ENCODE measurements at places on chromosomes 7 and 10.

DNA sequence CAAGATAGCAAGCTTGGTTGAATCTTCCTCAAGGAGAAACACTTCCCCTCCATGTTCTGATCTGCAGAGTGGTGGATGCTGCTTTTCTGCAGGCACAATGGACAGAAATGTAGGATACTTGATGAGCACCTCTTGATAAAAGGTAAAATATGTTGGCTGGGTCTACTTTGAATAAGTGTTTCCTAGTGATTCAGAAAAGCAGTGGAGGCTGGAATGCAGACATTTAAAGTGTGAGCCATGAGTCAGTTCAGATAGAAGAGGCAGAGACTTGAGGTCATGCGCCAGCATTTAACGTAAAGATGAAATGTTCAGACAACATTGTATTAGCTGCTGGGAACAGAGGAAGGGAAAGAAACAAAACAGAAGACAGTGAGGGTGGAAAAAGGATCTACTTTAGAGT, 403.1 kb downstream of the ADRA2A start:
- no peak for DNase-seq

- DNase-seq = no peak
Measured at GRCh38 chr7:87806150-87806549, 70.0 kb downstream of the SLC25A40 start.

- no peak for DNase-seq
Measured at GRCh38 chr7:157432541-157432956, 95.7 kb downstream of the DNAJB6 start.

DNA sequence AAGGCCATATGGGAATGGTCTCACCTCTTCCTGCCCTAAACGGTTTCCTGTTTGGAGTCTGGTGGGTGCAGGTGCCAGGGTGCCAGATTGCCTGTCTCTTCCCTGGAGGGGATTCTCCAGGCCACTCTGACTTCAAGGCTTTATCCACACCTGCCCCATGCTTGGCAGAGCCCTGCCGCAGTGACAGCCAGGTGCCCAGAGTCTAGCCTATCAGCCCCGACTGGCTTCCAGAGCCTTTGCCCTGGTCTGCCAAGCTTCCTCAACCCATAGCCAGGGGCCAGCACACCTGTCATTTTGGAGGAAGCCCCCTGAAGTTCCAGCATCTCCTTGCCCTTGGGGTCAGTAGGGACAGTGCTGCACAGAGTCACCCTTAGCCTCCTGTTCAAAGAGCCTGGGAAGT, 21.6 kb downstream of the TBATA start:
- DNase-seq = no peak

DNA sequence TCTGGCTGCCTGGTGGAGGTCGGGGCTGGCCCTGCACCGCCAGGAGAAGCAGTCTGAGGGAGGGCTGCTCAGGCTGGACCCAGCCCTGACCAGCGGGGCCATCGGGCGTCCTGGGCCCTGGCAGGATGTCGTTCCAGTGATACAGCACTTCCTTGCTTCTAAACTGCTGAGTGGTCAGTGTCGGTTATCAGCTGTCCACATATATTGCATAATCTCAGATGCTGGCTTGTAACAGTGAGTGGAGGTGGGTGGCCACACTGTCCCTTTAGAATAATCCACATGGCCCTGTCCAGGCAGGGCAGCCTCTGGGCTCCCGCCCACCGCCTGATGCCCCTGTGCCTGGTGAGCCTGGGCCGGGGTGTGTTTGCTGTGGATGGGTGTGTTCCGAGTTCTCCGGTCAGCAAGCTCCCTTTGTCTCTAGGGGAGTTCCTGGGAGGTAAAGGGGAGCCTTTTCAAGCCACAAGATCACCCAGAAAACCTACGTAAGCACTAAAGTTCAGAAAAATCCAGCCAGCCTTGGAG, 86.1 kb downstream of the LHPP start:
- no peak for DNase-seq

- no peak for DNase-seq
Measured at GRCh38 chr7:115516341-115516740, 514.2 kb downstream of the TFEC start.

DNA sequence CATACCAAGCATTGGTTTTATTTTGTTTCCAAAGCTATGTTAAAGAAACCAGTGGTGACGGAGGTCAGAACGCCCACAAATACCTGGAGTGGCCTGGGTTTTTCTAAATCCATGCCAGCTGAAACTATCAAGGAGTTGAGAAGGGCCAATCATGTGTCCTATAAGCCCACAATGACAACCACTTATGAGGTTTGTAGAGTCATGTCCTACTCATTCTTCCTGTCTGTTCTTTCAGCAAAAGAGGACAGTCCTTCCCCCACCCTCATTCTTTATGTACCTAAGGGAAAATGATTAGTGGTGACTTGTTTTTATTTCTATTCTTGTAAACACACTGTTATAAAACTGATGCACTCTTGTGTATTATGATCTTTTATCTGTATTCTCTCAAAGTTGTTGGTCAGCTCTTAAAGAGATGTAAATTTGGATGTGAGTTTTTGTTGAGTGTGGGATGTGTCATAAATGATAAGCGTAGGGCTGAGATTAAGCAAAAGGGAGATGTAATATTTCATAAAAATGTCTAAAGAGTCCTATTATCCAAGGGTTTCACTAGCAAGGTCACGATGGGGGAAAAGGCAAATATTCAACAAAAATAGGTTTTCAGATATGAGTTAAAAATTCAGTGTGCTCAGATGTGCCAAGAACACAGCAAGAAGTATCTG, 294.4 kb downstream of the BICC1 start:
- DNase-seq = no peak

- no peak for DNase-seq
Measured at GRCh38 chr10:113303544-113304146, 249.2 kb upstream of the HABP2 start.

DNA sequence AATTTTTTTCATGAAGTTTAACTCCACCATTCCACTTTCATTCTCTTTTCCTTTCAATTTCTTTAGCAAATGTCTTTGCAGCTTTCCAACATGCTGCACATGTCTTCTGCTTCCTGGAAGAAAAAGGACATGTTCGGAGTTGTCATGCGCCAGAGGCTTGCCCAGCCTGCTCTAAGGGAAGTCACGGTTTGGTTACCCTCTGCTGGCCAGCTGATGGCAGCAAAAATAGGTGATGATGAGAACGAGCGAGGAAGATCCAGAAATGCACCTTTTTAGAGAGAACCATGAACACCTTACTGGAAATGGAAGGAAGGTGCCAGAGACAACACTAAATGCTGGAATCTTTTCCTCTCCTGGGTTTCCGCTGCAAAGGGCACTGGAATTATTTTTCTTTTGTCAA, 4.9 kb upstream of the ZSCAN21 start:
- DNase-seq = no peak

GRCh38 chr7:2084781-2085505, 147.8 kb downstream of the MAD1L1 start:
- no peak for DNase-seq

GRCh38 chr10:46787321-46787615, 124.0 kb upstream of the PTPN20 start:
- peak; percentile 15 for DNase-seq

DNA sequence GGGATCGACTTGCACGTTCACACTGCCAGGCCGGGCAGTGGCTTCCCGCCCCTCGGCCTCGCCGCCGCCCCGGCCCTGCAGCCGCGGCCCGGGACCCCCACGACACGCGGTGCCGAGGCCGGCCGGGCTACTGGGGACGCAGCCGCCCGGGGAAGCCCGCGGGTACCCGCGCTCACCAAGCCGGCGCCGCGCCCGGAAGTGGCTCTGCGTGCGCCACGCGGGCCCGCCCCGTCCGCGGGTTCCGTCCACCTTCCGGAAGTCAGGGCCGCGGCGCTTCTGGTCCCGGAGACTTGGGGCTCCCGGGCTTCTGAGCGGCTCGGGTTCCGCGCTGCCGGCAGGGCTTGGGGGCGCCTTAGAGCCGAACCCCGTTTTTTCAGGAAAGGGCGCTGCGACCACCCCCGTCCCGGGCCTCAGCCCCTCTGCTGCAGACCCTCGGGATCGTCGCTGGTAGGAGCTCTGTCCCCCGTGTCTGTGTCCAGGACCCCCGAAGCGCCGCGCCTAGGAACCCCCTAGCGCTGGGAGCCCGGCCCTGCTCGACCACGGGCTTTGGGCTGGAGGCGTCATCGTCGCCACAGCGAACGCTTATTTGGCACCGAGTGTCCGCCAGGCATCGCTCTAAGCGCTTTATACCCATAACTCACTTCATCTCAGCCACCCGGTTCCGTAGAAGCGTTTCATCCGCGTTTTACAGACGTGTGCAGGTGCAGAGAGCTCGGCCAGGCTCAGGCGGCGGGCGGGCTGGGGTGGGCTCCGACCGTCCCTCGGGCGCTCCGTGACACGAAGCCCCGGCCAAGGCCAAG, at the start of gene PSMG3:
TSS of gene PSMG3 (minus strand) at position 200 of the 800 bp plus-strand sequence. CDS start 693 bp downstream, outside the sequence.
- peak; percentile 88 for DNase-seq

Data from activated naive CD4-positive, alpha-beta T cell treated with anti-CD3 and anti-CD28 coated beads, Interleukin-2, amount 50 U/mL, for 72 hours (primary cell).